ENCODE measurements at places on chromosomes 1 and 21.

- DNase-seq = no peak
These were observed 7.0 kb downstream of the NAV1 start for GRCh38 chr1:201545851-201546492.

GRCh38 chr1:37035796-37036666 is 1.7 kb upstream of the GRIK3 start:
- DNase-seq = no peak

GRCh38 chr1:213057264-213058059 is 6.4 kb downstream of the RPS6KC1 start:
- no peak for DNase-seq

- DNase-seq = no peak
These were observed 60.3 kb upstream of the CSF3R start for GRCh38 chr1:36542962-36543515.

DNA sequence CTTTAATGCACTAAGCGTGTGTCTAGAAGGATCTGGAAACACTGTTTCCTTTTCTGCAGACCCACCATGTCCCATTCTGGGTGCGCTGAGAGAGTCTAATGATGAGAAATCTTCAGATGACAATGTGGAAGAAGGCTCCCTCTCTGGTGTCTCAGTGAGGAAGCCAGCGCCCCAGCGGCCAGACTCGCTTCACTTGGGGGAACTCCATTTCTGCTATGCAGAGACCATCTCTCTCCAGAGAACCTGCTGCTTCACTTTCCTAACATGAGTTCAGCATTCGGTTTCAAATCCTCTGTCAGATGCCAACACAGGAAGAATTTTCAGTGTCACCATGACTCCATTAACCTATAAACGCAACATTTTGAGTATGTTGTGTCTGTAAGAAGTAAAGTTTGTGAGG is 121.8 kb downstream of the SYF2 start:
- DNase-seq = no peak

DNA sequence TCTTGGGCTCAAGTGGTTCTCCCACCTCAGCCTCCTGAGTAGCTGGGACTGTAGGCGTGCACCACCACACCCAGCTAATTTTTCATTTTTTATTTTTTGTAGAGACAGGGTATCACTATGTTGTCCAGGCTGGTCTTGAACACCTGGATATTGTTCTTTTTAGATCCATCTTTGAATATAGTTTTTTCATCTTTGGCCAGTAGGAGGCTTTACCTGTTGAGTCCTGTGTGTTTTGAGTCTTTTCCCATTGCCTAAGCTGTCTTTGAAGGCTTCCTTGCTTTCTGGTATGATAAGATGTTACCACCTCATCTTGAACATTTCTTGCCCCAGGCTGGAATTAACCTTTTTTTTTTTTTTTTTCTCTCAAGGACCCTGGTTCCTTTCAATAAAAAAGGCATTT is 387.8 kb upstream of the RUNX1 start:
- DNase-seq = no peak
